Aorta (tissue), 5 donors: ENCODE measurements at places on chromosomes 7 and 10.

GRCh38 chr10:125515571-125515970 lies 167.4 kb downstream of the TEX36 start:
- no peak for DNase-seq

DNA sequence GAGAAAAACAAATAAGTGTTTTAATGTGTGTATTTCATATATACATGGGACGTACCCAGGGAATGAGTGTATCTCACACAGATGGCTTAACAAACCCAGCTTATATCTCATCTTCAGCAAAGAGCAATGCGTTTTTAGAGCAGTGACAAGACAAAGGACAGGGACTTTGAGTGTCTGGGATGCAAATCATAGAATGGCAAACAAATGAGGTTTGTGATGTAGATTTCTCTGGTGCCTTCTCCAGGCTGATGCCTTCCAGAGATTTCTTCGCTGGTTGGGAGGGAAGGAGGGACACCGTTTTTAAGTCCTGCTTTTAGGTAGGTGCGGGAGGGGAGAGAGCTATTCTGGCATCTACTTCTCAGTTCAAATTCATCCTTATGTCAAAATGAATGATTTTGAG lies 16.6 kb downstream of the LANCL2 start:
- no peak for DNase-seq

DNA sequence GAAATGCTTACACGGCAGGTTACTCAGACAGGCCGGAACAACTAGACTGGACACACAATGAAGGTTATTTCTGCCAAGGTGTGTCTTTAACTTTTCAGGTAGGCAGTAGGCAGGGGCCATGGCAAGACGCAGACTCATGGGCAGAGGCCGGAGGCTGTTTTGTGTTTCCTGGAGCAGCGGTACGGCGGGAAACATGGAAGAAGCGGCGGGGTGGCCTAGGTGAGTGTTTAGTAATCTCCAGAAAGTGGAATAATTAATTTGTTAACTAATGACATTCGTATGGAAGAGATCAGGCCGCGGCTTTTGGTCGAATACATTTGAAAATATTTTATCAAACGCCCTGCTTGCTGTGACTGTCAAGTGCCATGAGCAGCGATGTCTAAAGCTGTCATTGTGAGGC lies 277.8 kb downstream of the WDR37 start:
- DNase-seq = no peak

- DNase-seq = no peak
Observed at GRCh38 chr10:21247592-21247991, 277.9 kb downstream of the SKIDA1 start.

DNA sequence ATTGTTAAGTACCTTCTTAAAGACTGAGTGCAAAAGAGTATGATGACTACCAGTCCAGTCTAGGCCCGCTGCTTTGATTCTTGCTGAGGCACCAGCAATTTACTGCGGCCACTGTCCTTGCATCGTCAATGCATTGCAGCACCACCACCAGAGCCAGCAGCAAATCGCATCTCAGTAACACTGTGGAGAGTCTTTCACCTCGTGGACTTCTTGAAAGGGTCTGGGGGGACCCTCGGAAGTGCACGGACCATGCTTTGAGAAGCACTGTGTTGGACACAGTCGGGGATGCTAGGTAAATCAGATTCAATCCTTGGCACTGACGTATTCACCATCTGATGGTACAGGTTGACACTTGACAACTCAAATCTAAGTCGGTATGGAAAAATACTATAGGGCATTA lies 493.6 kb downstream of the RPS24 start:
- no peak for DNase-seq

- DNase-seq = no peak
Observed at GRCh38 chr10:1954300-1954699, 217.0 kb upstream of the ADARB2 start.

GRCh38 chr7:27339478-27339877 lies 96.9 kb downstream of the EVX1 start:
- peak; percentile 47 for DNase-seq

DNA sequence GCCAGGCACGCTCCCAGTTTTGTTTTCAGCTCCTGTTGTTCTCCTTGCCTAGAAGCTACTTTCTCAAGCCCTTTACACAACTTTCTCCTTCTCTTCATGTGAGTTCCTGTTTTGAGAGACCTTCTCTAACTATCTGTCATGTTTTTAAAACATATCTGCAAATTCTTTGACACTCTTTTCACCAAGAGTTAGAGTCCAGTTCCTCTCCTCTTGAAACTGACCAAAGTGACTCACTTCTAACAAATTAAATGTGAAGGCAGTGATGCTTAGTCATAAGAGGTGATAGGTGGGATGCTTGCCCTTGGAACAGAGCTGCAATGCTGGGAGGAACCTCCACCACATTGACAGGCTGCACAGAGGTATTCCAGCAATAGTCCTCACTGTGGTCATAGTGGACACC lies 25.3 kb downstream of the ZSCAN25 start:
- DNase-seq = no peak

- DNase-seq = no peak
Observed at GRCh38 chr10:62651341-62651740, 153.2 kb upstream of the ADO start.

- peak; percentile 63 for DNase-seq
Observed at GRCh38 chr10:51860257-51860656, 160.9 kb upstream of the CSTF2T start.

- no peak for DNase-seq
Observed at GRCh38 chr10:30834153-30834552, 197.5 kb downstream of the ZNF438 start.

GRCh38 chr7:31091924-31092434 lies 39.9 kb downstream of the ADCYAP1R1 start:
- DNase-seq = no peak

GRCh38 chr10:124802313-124802675 lies 675 bp downstream of the ABRAXAS2 start:
- DNase-seq = no peak

GRCh38 chr10:3467052-3467951 lies 294.7 kb upstream of the PITRM1 start:
- DNase-seq = peak; percentile 87

- peak; percentile 68 for DNase-seq
Observed at GRCh38 chr10:73991884-73992245, 6.1 kb upstream of the VCL start.

DNA sequence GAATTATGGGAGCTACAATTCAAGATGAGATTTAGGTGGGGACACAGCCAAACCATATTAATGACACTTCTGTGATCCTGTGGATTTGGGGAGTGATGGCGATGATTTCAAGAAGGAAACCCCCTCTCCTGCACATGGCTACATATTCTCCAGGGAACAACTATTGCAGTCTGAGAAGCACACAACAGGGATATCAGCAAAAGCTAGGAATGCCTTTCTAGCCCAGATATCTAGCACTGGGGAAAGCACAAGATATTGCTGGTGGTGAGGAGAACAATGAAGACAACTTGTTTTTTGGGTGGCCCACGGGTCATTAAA lies 24.3 kb downstream of the EPDR1 start:
- no peak for DNase-seq

- no peak for DNase-seq
Observed at GRCh38 chr10:84193327-84193726, 1.0 kb upstream of the CDHR1 start.

- no peak for DNase-seq
Observed at GRCh38 chr10:70481105-70481504, 2.5 kb downstream of the PALD1 start.

DNA sequence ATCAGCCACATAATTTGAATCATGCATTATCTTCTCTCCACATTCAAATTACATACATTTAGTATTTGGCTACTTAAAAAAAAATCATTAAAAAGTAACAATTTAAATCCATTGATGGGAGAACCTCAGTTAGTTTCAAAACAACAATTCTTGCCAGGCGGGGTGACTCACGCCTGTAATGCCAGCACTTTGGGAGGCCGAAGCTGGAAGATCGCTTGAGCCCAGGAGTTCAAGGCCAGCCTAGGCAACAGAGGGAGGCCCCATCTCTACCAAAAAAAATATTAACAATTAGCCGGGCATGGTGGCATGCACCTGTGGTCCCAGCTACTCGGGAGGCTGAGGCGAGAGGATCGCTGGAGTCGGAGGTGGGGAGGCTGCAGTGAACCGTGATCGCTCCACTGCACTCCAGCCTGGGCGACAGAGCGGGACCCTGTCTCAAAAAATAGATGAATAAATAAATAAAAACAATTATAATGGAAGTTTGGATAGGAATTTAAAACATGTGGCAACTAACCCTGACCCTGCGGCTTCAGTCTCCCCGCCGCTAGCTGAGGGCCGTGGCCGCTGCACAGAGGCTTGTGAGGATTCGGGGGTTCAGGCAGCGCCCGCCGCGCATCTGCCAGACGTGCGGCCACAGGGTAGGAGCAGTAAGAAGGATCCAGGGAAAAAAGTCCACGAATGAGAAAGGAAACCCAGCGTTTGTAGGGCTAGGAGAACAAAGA lies 1.1 kb upstream of the CSGALNACT2 start:
- no peak for DNase-seq

- no peak for DNase-seq
Observed at GRCh38 chr10:88216976-88217375, 353.6 kb downstream of the PTEN start.

DNA sequence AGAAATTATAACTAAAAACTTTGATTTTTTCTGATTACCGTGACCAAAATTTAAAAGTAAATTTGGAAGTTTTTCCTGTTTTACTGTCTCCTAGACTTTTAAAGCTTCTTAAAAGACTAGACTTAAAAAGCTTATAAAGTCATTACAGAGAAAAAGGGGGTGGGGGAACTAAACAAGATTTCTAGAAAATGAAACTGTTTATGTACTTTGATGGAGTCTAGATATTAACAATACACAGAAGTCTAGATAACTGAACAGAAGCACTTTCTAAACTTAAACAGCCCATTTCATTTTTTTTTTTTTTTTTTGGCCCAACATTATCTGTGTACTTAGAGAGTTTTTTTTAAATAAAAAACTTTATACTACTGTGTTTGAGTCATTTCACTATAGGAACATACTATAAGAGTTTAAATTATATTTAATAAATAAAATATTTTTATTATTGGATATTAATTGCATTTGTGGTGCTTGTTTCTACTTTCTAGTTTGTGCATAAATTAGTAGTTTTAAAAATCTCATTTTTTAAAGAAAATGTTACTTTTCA lies 98.5 kb downstream of the PHTF2 start:
- DNase-seq = no peak

- DNase-seq = no peak
Observed at GRCh38 chr7:102153599-102153946, 133.1 kb upstream of the SH2B2 start.

DNA sequence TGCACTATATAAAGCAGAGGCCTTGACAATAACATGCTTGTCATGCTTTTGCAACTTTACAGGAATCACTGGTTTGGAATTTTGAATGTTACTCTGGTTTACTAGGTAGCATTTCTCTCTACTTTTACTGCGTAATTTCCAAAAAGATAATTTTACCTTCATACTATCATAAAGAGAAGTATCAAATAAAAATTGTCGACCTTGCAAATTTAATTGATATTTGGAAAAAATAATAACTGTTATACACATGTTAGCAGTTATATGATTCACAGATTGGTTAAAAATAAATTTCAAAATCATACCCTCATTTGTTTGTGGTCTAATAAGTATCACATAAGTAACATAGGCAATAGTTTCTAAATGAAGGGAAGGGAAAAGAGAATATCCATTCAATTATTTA lies 228.5 kb upstream of the CACNA2D1 start:
- no peak for DNase-seq

- no peak for DNase-seq
Observed at GRCh38 chr10:1132584-1132983, 76.4 kb downstream of the WDR37 start.

DNA sequence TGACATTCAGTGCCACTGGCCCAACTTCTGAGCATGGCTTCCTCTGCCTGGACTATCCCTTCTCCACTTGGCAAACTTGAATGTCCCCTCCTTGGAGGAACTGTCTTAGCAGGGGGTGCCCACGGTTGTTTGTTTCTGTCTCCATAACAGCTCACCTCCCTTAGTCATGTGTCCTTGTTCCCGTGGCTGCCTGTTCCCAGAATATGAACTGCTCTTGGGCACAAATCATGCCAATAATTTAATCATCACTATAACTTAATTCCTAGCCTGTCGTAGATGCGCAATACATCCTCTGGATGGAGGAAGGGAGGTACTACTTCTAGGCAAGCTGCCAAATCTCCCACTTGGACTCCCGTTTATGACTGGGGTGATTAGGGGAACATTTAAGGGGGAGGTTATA lies 173.1 kb downstream of the MYOF start:
- no peak for DNase-seq

- DNase-seq = peak; percentile 67
Observed at GRCh38 chr10:132634241-132634946, 96.8 kb downstream of the INPP5A start.

GRCh38 chr7:28070297-28071055 lies 110.1 kb downstream of the JAZF1 start:
- no peak for DNase-seq

DNA sequence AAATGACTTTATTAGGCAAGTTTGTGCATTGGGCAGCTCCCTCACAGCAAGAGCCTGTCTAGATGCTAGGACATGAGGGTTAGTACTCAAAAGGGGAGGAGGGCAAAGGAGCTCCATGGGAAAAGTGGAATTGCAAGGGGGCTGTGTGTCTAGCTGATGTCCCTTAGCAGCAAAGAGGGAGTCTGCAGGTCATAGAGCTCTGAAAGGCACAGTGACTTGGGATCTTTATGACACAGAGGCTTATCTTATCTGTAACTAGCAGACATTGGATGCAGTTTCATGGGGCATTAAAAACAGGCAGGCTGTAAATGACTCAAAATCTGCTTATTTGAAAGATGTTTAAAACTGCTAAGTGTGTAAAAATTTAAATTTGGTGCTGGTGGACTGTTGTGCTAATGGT lies 556.2 kb upstream of the FZD8 start:
- no peak for DNase-seq

- DNase-seq = no peak
Observed at GRCh38 chr10:22453948-22454591, 108.8 kb downstream of the SPAG6 start.

GRCh38 chr7:17058568-17058967 lies 176.8 kb upstream of the AGR3 start:
- DNase-seq = no peak

DNA sequence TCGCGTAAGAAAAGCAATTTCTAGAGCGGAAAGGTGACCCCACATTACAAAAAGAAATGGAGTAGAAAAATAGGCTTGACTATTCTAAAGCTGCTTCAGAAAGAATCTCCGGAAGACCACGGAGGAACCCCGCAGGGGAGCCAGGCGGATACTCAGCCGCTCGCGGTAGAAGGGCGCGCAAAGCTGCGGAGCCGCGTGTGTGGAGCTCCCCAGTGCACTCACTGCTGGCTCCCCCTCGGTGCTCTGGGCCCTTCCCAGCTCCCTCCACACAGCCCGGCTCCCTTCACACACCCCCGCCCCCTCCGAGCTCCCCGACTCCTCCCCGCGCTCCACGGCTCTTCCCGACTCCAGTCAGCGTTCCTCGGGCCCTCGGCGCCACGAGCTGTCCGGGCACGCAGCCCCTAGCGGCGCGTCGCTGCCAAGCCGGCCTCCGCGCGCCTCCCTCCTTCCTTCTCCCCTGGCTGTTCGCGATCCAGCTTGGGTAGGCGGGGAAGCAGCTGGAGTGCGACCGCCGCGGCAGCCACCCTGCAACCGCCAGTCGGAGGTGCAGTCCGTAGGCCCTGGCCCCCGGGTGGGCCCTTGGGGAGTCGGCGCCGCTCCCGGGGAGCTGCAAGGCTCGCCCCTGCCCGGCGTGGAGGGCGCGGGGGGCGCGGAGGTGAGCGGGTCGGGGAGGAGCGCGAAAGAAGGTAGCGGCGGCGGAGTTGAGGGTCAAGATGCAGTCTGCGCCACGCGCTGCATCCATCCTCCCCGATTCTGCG lies at the start of gene STEAP2:
STEAP2 (plus strand) TSS at position 350 of the 758 bp plus-strand sequence. CDS start 13,343 bp downstream, outside the sequence.
- peak; percentile 94 for DNase-seq
